GOT3 (cell line): ENCODE measurements at places on chromosomes 12 and 14.

GRCh38 chr14:102777711-102778337 is 575 bp downstream of the TRAF3 start:
- DNase-seq: no peak

DNA sequence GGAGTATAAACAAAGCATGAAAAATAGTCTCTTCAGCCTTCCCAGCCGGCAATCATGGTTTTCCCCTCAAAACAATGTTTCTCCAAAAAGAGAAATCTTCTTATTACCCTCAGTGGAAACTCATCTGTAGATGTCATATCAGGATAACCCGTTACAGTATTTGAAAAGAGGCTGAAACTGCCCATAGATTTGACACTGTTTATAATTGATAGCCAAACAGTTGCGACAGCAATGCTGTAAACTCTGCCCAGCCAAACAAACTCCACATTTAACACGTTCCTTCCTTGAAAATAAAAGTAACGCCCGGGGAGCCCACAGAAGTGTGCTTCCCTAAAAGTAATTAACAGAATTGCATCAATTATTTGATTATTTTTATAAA is 201.3 kb upstream of the FOXN3 start:
- DNase-seq: no peak

DNA sequence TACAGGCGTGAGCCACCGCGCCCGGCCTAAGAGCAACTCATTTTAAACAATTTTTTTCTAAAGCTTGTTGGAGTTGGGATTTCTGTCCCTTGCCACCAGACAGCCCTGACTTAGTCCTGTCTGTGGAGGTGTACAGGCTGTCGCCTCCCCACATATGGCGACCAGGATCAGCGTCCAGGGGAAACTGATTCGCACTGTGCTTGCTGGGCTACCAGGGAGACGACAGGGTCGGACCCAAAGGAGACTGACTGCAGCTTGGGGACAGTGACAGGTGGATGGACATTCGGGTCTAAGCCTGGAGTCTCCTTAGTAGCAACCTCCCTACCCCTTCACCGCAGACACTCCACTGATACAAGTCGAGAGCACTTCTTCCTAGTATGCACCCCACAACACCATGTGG is 40.3 kb downstream of the TRAFD1 start:
- no peak for DNase-seq

DNA sequence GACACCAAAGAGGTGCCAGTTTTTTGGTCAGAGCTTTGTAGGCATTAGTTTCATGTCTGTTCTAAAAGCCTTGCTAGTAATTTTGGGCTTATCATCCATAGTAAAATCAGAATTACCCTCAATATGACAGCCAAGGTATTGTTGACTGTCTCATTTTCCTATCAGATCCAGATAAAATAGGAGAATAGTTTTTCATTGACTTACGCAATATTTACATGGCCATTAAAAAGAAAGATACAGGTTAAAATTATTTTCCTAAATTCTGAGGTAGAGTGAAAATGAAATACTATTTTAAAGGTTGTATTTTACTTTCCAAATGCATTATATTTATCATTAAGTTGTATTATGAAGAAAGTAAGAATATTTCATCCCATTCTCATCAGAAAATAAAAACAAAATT is 203.7 kb downstream of the LRFN5 start:
- DNase-seq: no peak

DNA sequence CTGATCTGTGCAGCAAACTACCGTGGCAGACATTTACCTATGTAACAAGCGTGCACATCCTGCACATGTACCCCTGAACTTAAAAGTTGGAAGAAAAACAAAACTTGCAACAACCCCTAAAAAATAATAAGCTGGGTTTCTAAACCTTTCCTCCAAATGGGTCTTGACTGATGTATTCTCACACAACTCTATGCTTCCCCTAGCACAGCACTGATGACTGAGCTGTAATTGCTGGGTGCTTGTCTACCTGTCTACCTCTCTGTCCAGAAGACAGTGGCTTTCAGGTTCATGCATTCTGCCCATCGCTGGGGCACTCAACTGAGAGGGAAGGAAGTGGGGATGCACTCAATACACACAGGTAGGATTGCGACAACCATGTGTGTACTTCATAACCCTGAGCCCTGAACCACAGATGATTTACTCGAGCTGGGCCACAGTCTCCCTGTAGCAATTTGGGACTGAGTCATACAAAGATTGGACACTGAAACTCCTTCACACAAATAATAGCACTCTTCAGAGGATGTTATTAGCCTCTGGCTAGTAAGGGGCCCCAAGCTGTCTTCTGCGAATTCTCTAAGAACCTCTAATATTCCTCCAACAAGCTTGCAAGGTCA is 44.8 kb upstream of the TMPO start:
- no peak for DNase-seq

GRCh38 chr12:104478396-104479122 is 21.8 kb downstream of the CHST11 start:
- no peak for DNase-seq

- no peak for DNase-seq
Observed at GRCh38 chr12:54407183-54407905, 11.7 kb downstream of the ITGA5 start.

GRCh38 chr12:76138656-76139055 is 54.2 kb upstream of the NAP1L1 start:
- DNase-seq: no peak

DNA sequence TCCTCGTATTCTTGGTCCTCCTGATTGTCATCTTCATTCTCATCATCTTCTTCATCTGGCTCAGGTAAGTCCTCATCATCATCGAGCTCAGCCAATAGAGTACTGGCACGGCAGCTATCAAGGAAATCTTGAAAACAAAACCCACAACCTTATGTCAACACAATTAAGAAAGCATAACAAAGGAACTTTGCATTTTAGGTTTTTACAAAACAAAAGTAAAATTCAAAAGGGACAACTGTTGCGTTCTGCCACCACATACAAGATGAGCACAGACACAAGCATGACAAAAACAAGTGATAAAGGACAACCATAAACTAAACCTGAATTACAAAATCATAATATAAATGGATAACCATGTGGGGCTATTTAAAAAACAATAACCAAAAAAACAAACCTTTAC is 84.7 kb downstream of the HECTD1 start:
- no peak for DNase-seq

- DNase-seq: no peak
Observed at GRCh38 chr12:89960011-89960507, 251.4 kb upstream of the ATP2B1 start.

DNA sequence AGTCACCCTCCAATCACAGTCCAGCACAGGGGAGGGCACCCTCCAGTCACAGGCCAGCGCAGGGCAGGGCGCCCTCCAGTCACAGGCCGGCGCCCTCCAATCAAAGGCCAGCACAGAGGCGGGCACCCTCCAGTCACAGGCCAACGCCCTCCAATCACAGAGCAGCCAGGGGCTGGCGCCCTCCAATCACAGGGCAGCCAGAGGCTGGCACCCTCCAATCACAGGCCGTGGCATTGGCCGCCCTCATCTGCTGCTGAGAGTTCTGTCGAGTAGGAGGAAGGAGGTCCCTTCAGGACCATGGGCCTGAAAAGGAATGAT is 26.6 kb downstream of the DDX51 start:
- no peak for DNase-seq
